ENCODE measurements at places on chromosomes 3 and 15.

- no peak for DNase-seq
These were observed 95.4 kb downstream of the ZNF621 start for GRCh38 chr3:40620151-40620550.

- DNase-seq = no peak
These were observed 51.2 kb downstream of the KCNAB1 start for GRCh38 chr3:156171281-156172267.

DNA sequence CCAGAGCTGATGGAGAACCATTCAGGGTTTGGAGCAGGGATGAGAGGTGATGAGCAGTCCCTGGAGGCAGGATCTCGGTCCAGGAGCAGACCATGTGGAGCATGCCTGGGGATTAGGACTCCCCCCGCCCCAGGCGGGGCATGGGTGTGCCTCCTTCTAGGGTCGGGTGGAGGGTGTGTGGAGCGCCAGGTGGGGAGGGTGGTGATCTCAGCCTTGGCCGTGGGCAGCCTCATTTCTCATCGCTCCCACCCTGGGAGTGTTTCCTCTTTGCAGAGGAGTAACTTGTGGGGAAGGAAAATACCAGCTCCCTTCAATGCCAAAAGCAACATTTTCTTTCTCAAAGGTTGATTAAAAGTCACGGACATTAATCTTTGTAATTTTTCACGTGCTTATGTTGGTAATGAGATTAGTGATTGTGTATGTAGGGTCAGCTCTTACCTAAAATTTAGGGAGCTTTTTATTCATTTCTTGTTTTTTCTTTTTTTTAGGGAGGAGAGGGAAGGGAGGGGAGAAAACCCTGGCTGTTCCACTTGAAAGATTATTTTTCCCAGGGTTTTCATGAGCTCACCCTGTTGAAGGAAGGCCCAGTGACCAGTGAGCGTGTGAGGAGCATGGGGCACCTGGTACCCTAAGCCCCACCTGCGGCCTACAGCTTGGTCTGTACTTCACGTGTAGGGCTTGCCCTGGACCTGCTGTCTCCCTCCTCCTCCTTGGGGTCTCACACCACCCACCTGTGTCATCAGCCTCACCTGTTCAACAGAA is 11.0 kb downstream of the FBLN2 start:
- no peak for DNase-seq

- no peak for DNase-seq
These were observed 503.4 kb upstream of the NECTIN3 start for GRCh38 chr3:110568246-110568645.

- no peak for DNase-seq
These were observed 32.8 kb downstream of the CACNA2D2 start for GRCh38 chr3:50470658-50471057.

DNA sequence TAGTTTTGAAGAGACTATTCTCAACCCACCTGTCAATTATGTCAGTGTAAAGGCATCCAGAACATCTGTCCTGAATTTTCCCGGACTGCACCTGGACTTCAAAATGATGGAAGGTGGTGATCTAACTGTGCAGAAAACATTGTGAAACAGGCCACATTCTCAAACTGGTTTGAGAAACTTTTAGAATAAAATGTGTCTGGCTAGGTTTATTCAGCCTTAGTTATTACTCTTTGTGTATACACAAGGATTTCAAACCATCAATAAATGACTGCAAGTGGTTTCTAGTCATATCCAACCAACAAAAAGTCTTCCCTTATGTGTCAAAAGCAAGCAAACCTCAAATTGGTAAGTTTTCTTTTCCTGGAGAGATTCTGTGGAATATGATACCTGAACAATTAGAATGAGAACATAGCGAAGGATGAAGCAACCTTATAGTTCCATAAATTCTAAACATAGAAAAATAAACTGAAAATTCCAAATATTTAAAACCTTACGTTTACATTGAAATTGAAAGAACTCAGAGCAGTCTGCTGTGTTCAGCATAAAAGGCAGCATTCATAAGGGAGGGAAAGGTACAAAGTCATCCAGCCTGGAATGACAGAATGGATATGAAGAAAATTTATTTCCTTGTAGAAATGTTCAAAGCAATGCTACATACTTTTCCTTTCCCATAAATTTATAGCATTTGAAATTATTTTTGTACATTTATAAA is 306.6 kb upstream of the TGFBR2 start:
- no peak for DNase-seq

DNA sequence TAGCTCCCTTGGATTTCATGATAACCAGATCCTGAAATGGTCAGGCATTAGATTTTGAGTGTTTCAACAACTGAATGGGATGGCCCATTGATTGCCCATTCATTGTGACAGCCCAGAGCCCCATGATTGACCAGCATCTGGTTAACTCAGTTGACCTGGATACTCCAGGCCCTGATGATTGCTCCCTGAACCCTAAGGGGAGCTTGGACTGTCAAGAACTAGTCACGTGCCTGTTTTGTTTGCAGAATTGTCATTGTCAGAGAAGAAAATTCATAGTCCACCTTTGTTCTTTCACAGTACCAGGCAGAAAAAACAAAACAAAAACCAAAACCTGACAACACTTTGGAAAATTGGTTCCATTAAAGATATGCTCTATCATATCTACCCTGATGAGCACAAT is 241.3 kb upstream of the ONECUT1 start:
- no peak for DNase-seq

DNA sequence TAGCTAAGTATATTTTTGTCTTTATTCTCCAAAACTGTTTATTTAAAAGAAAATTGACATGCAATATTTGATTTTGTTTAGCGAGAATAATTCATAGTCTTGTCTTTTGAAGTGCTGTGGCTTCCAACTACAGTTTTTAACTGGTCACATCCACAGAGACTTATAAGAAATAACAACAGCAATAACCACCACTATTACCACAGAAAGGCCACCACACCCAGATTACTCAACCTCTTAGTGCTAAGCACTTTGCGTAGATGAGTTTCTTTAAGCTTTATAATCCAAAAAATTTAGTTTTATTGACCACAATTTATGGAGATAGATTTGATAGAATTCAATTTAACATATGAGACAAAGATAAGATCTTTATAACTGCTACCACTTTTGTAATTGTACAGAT is 468.4 kb upstream of the UBE2E2 start:
- no peak for DNase-seq

DNA sequence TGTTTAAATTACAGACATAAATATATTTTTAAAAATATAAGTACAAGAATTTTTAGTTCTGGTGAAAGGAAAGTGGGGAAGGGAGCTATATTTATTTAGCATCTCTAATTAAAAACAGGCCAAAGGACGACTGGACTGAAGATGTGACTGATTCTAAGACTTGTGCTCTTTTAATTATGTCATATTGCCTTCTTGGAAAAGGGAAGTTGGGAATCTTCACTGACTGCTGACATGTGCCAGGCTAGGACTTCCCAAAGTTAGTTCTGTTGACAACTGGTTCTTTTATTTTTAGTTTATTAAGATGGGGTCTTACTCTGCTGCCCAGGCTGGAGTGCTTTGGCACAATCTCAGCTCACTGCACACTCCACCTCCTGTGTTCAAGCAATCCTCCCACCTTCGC is 13.5 kb downstream of the CNOT10 start:
- DNase-seq = no peak

GRCh38 chr3:14522768-14523167 is 17.4 kb downstream of the GRIP2 start:
- DNase-seq = no peak

DNA sequence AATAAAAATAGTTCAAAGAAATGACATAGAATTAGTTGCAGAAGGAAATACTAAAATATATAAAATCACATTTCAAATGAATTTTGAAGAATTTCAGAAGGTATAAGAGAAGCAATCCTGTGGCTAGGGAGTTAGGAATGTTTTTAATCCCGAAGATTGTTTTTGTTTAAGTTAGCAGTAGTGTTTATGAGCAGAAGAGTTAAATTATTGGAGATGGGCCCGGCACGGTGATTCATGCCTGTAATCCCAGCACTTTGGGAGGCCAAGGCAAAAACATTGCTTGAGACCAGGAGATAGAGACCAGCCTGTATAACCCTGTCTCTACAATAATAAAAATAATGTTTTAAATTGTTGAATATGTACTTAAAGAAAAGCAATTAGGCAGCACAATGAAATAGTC is 432.5 kb downstream of the MFSD1 start:
- DNase-seq = no peak
